Renal pelvis (tissue), 12 donors: ENCODE measurements at places on chromosomes 4 and X. TPM values are rescaled to one million over a fixed set of nuclear protein-coding genes. Genes with fewer than 3 reads are reported as not detected.

COMMD8 gene
- 34.8 TPM for polyA plus RNA-seq

ELOVL6 gene
- polyA plus RNA-seq, result 31.7 TPM

MAGEE2 gene
- 0.64 TPM for polyA plus RNA-seq

NHS gene
- 25.4 TPM for polyA plus RNA-seq

PITX2 gene
- 2.9 TPM for polyA plus RNA-seq

ARHGAP4 gene
- polyA plus RNA-seq, result 40.7 TPM

POU3F4 gene
- 9.0 TPM for polyA plus RNA-seq

GRCh38 chrX:13055486-13055885 lies 11.1 kb upstream of the FAM9C start:
- no peak for DNase-seq

CD40LG gene
- polyA plus RNA-seq, result not detected
